Body of pancreas (tissue), 4 donors: ENCODE measurements at places on chromosomes 11 and 22. TPM values are rescaled to one million over a fixed set of nuclear protein-coding genes. Genes with fewer than 3 reads are reported as not detected.

- no peak for DNase-seq
Observed at GRCh38 chr11:46414879-46415278, 23.3 kb upstream of the CHRM4 start.

GRCh38 chr22:49352361-49353169, 475.1 kb downstream of the BRD1 start:
- no peak for DNase-seq

DNA sequence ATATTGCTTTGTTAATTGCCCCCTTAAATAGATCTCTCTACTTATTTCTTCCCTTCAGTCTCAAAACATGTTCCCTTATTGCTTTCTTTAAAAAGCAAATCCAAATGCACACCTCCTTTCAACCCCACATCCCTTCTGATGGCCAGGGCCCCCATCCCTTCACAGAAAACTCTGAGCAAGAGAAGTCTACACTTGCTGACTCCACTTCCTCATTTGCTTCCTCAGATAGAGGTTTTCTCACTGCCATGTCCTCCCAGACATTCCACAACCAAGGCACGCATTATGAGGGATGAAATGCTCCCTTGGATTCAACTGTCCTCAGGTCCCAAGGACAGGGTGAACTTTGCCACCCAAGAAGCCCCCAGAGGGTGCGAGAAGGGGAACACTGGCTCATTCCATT, 43.1 kb downstream of the CSNK2A3 start:
- no peak for DNase-seq

GRCh38 chr11:1194977-1195681, 27.7 kb upstream of the MUC5B start:
- peak; percentile 11 for DNase-seq

- DNase-seq = no peak
Observed at GRCh38 chr11:23502826-23503225, 642.6 kb upstream of the CCDC179 start.

- no peak for DNase-seq
Observed at GRCh38 chr11:2881981-2882375, 3.6 kb downstream of the CDKN1C start.

GRCh38 chr22:47293368-47294221, 531.1 kb downstream of the TBC1D22A start:
- no peak for DNase-seq

- no peak for DNase-seq
Observed at GRCh38 chr22:31995046-31995445, 48.0 kb upstream of the SLC5A1 start.

- DNase-seq = no peak
Observed at GRCh38 chr11:69362315-69362714, 68.4 kb downstream of the MYEOV start.

DNA sequence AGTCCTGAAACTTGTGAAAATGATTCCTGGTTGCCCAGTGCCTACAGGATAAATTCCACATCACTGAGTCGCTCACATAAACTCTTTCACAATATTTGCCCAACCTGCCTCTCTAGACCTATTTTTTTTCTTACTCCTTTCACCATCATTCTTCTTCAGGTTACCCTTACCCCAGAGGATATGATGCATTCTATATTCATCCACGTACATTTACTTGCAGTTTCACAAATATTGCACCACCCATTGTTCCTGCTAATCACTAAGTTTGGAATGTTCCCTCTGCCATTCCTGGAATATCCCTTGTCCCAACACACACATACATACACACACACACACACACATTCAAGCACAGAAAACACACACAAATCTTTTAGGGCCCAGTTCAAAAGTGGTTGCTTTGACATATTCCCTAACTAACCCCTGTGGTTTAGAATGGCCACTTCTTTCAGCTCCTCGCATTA, 379.5 kb downstream of the ETS1 start:
- no peak for DNase-seq

DNA sequence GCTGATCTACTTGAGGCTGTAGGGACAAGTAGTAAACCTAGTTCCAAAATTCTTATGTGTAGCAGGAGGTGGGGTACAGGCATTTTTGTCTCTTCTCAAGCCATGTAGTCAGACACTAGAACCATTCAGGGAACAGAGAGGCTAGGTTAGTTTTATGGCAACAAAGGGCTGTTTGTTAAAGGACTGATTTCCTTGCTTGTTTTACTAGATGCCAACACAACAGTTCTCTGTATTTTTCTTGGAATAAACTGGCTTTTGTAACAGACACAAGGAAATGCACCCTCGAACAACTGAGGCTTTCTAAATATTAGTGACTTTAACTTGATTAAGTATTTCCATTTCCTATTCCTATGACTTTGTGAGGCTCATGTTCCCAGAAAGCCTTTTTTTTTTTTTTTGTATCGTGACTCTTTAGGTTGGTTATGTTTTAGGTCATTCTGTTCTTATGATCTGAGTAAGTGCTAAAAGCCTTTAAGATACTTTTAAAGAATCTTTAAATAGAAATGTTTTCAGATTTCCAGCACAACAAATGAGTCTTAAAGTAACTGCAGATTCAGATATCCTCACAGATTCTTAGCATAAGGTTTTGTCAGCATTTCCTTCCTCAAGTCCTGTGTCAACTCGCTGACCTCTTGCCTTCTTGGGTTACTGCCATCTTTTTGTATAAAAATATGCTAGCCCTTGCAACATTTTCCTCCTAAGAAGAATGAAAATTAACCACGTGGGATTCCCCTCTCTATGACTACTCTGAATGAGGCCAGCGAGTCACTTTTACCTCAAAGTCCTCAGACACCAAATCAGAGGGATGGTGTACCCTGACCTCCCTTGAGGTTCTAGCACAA, 92.5 kb downstream of the CCDC83 start:
- peak; percentile 54 for DNase-seq

KCTD14 gene
- 12.2 TPM for total RNA-seq

CASTOR1 gene
- total RNA-seq = 4.2 TPM

MGAT3 gene
- 0.99 TPM for total RNA-seq

JHY gene
- total RNA-seq = 2.3 TPM
